ENCODE measurements at places on chromosomes 5 and 9.

- DNase-seq: no peak
Measured at GRCh38 chr9:21744320-21744719, 58.1 kb upstream of the MTAP start.

DNA sequence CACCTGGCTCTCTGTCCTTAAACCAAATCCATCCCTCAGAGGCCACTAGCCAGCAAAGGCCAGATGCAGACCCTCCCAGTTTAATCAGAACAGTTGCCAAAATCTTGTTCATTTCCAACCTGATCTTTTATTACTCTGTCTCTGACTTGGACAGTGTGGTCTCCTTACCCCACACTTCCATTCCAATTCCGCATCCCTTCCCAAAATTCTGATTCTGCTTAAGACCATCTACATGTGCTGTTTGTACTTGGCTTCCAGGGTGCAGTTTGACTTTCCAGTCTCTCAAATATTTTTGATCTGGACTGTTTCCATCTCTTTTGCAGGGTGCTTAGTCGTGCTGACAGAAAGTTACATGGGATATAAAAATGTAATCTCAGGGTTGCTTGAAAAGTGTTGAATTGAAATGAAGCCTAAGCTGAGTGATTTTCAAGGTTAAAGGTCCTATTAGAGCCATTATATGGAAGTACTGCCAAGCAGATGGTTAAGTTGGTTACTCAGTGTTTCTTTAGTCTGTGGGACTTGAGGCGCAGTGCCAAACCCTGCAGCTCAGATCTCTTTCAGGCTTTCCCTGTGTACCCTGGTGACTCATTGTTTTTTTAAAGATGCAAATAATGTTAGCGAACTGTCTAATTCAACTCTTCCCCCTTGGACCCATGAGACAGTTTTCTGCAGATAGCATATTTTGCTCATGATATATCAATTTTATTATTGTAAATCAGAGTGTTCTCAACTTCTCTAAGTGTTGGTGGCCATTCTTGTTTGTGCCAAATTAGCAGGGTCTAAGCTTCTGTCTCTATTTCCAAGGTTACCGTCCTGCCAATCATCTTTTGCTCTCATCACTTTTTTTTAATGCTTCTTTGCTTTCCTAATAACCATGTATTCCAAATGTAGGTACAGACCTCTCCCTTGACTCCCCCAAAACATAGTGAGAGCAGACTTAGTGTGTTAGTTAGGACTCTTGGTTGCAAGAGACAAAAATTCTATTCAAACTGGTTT is 18.2 kb upstream of the DCP2 start:
- DNase-seq: no peak

- no peak for DNase-seq
Measured at GRCh38 chr9:118618084-118618483, 751.2 kb downstream of the BRINP1 start.

- no peak for DNase-seq
Measured at GRCh38 chr9:97751531-97751930, 54.4 kb upstream of the XPA start.

GRCh38 chr9:91418215-91418610 is 5.4 kb downstream of the NFIL3 start:
- no peak for DNase-seq

GRCh38 chr5:173786286-173787187 is 101.6 kb upstream of the CPEB4 start:
- no peak for DNase-seq

GRCh38 chr9:6897898-6898302 is 140.1 kb downstream of the KDM4C start:
- no peak for DNase-seq

DNA sequence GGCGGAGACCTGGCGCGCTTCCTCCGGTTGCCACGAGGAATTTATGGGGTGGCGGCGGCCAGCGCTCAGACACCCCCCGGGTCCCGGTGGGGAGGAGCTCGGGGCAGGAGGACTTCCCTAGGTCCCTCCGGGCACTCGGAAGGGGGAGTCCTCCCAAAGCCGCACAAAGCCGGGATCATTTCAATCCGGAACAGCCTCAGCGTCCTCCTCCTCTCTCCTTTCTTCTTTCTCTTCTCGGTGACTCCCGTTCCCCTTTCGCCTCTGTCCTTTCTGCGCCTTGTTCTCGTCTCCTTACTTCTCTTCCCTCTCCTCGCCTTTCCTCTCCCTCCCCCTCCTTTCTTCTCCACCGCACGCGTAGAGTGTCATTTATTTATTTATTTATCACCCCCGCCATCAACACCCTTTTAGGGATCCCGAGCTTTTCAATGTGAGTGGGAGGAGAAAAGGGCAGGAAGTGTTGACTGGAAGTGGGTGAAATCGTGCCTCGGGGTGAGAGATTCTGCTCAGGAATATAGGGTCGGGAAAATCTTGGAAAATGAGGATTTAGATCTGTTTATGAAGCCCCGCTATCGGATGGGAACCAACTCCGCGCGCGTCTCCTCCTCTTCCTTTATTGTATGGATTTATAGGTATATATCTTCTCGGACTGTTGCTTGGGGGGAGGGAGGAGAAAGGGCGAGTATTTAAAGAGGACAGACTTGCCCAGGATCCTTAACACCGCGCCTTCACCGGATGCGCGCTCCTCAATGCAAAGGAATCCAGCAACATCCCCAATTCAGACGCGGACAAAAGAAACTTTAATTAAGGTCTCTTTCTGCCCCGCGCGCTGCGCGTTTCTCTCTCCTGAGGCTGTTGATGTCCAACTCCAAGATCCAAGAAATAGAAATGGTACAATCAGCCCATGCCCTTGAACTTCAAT is 2.0 kb upstream of the ZNF462 start:
- no peak for DNase-seq

DNA sequence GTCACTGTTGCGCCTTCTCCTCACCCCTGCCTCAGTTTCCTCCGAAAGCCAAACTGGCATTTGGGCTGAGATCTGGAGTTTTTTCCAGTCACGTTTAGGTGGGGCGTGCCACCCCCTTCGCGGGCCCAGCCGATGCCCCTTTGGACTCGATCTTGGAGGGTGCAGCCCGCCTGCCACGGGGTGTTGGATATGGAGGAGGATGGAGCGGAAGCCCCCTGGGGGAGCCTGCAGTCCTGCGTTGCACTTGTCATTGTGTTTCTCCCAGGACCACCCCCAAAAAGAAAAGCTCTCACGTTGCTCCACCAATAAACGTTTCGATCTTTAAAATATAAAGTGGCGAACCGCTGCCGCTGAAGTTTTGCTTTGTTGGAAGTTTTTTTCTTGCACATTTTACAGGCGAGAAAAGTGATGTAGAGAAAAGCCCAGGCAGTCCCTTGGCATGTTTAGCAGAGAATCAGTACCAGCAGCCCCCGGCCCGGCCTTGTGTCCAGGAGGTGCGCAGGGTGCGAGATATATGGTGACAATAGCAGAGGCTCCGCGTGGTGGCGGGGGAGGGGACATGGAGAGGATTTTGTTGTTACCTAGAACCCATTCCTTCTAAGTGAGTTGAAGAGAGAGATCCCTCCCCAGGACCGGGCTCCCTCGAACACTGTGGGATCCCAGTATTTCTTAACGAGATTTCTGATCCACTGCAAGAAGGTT is 681 bp downstream of the F2R start:
- no peak for DNase-seq

DNA sequence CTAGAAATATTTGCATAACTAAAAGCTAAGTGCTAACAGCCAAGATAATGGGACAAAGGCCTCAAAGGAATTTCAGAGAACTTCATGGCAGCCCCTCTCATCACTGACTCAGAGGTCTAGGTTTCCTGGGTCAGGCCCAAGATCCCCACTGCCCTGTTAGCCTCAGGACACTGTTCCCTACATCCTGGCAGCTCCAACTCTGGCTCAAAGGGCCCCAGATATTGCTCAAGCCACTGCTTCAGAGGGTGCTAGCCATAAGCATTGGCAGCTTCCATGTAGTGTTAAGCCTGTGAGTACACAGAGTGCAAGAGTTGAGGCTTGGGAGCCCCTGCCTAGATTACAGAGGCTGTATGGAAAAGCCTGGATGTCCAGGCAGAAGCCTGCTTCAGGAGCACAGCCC is 998.1 kb downstream of the TLE1 start:
- DNase-seq: no peak

DNA sequence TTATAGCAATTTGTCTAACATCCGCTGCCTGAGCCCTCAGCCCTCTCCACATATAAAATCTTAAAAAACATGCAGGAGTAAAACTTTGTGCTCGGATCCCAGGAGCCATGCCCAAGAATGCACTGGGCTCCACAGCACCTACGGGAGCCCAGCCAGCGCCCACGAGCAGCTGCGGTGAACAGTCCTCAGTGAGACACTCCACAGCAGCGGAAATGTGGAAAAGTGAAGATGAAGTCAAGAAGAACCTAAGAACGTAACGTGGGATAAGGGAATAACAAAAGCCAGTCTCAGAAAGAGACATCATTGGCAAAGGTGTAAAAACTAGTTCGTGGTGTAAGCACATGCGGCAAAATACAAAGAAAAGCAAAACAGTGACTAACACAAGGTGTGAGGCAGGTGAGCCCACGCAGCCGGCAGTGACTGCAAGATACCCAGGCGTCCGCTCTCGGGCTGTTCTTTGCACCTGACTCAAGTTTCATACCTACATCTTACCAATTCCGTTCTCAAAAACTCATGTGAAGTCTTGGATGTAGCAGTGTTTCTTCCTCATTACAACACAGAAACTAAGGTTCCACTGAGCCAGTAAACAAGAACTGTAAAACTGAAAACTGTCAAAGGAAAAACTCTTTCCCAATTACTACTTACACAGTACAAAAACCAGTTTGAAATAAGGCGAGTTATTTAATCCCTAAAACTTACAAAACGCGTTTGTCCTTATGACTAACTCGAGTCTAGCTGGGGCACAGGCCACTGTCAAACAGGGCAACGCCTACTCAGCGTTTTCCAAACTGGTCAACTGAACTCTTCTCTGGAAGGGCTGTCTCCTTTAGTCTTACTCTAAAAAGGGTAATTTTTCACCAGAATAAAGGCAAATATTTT is 1.7 kb downstream of the CAMSAP1 start:
- no peak for DNase-seq

GRCh38 chr9:105413525-105413924 is 34.3 kb upstream of the FSD1L start:
- DNase-seq: no peak

- no peak for DNase-seq
Measured at GRCh38 chr9:92723801-92724323, 40.8 kb downstream of the BICD2 start.

GRCh38 chr9:1536522-1537170 is 478.5 kb upstream of the SMARCA2 start:
- no peak for DNase-seq

All from NCI-H187 treated with DMSO at 0.1 percent for 48 hours (cell line).